ENCODE measurements at places on chromosomes 7 and 10. TPM values are rescaled to one million over a fixed set of nuclear protein-coding genes. Genes with fewer than 3 reads are reported as not detected.

Gene C7orf33
- not detected for total RNA-seq

Gene CDK6
- 9.3 TPM for total RNA-seq

Gene SPDYE2
- not detected for total RNA-seq

Gene HOXA6
- not detected for total RNA-seq

Gene LIPF
- total RNA-seq: not detected

Gene MBL2
- total RNA-seq: not detected

Gene SLC16A9
- 1.4 TPM for total RNA-seq

Gene PILRB
- total RNA-seq: 13.4 TPM

Gene CYP3A4
- not detected for total RNA-seq

Gene ASB10
- total RNA-seq: 10.8 TPM

Gene RNF148
- 0.61 TPM for total RNA-seq

Gene ZNF273
- 3.6 TPM for total RNA-seq

Gene ZNF425
- 0.79 TPM for total RNA-seq

Gene PAPOLB
- total RNA-seq: 0.29 TPM

Gene SLC26A5
- total RNA-seq: not detected

Gene SLC29A4
- 2.9 TPM for total RNA-seq

Gene TBXAS1
- 6.8 TPM for total RNA-seq

Gene ACADSB
- 70.4 TPM for total RNA-seq

Gene MAGI2
- 7.4 TPM for total RNA-seq

Gene PILRA
- total RNA-seq: 4.9 TPM

Gene FAM170B
- not detected for total RNA-seq

Gene ZNF800
- total RNA-seq: 29.3 TPM

Gene CALHM3
- total RNA-seq: not detected

Gene PAX4
- not detected for total RNA-seq

Gene DOCK1
- 17.7 TPM for total RNA-seq

Gene C10orf95
- not detected for total RNA-seq

Gene GRM3
- total RNA-seq: 0.49 TPM

Gene PLPP4
- total RNA-seq: not detected

Gene BMPER
- total RNA-seq: 4.9 TPM

Gene ATP5F1C
- total RNA-seq: 558 TPM

Gene AGR2
- not detected for total RNA-seq

Gene ICA1
- 98.2 TPM for total RNA-seq

Gene GDF2
- 0.26 TPM for total RNA-seq

Gene FAM241B
- 4.6 TPM for total RNA-seq

Gene FBXO24
- total RNA-seq: 0.74 TPM

Gene TAS2R39
- not detected for total RNA-seq

Gene CDHR3
- 0.45 TPM for total RNA-seq

Gene GPR15LG
- not detected for total RNA-seq

Gene LSM8
- 24.4 TPM for total RNA-seq

Gene DENND2A
- total RNA-seq: 12.1 TPM

Gene ANKRD1
- 1,154 TPM for total RNA-seq
